ENCODE measurements at places on chromosomes 2 and 18. TPM values are rescaled to one million over a fixed set of nuclear protein-coding genes. Genes with fewer than 3 reads are reported as not detected.

RPE gene
- total RNA-seq = 73.8 TPM

ERCC3 gene
- 26.1 TPM for total RNA-seq

- DNase-seq = no peak
Measured at GRCh38 chr18:22163416-22164161, 5.8 kb upstream of the GATA6 start.

DNA sequence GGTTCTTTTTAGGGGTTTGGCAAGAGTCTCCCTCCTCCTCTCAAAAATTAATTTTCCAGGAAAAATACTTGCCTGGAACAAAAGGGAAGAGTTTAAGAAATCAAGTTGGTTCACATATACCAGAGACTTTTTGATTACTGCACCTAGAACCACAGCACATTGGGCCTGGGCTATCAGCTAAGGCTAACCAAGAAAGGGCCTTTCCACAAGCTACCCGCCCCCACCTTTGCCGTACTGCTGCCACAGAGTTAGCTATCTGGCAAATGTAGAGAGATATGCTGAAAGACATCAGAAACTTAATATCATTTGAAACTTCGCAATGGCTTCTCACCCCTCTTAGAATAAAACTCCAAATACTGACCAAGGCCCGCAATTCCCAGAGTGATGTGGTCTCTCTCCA, 76.9 kb downstream of the AAK1 start:
- DNase-seq = no peak

GRCh38 chr2:151857650-151858049, 29.4 kb upstream of the ARL5A start:
- DNase-seq = no peak

- no peak for DNase-seq
Measured at GRCh38 chr2:170375192-170375591, 197.2 kb downstream of the MYO3B start.

All from dermis microvascular lymphatic vessel endothelial cell (primary cell).